ENCODE measurements at places on chromosomes 13 and 19.
A peak's percentile ranks its signal among the peaks of the same experiment; 100 is the strongest.

GRCh38 chr19:17242431-17243208, 3.1 kb downstream of the NR2F6 start:
- no peak for DNase-seq

GRCh38 chr19:4012975-4013634, 5.6 kb downstream of the PIAS4 start:
- no peak for DNase-seq

DNA sequence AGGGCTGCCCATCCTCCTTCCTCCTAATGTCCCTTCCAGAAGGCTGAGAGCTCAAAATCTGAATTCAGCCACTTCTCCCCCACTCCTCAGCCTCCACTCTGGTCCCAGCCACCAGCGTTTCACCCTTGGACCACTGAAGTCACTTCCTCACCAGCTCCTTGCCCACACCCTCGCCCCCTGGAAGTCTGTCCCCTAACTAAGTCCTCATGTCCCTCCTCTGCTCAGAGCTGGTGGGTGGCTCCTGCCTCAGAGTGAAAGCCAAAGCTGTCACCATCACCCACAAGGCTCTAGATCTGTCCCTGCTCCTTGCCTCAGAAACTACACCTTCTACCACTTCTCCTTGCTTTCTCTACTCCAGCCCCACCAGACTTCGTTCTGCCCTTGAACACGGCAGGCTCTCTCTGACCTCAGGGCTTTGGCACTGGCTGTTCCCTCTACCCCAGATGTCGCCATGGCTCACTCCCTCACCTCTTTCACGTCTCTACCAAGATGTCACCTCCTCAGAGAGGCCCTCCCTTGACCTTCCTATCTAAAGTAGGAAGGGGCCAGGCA, 1.7 kb downstream of the ERCC1 start:
- DNase-seq: no peak

- DNase-seq: no peak
These were observed 493.3 kb downstream of the LMO7 start for GRCh38 chr13:76129305-76130000.

GRCh38 chr19:46016426-46017094, 6.3 kb downstream of the PGLYRP1 start:
- DNase-seq: peak; percentile 72

DNA sequence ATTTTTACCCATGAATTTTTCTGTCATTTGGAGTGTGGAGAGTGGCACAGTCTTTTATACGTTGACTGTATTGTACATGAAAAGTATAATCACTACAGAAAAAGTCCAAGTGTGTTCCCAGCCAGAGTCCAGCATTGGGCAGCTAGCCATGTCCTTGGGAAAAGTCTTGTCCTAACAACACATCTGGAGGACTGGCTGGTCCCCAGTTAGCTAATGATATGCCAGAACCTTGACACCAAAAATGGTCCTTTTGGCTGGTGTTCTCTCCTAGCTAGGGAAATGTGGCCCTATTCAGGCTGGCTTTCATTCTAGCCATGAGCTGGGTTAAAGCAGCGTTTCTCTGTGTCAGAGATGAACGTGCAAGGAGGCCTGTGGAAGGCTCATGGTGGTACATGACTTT, 98.9 kb downstream of the ESD start:
- DNase-seq: no peak

- no peak for DNase-seq
These were observed 88.5 kb upstream of the C1QTNF9B start for GRCh38 chr13:23985839-23986238.
